Natural killer cell (primary cell): ENCODE measurements at places on chromosomes 4 and X.
A peak's percentile ranks its signal among the peaks of the same experiment; 100 is the strongest.

- H3K27ac ChIP-seq, result no peak overlapping the region
- no peaks in the 10 kb centered on the region for H3K4me1 ChIP-seq
- no peaks in the 10 kb centered on the region for H3K27me3 ChIP-seq
- no peak overlapping the region for H3K4me3 ChIP-seq
- H3K36me3 ChIP-seq, result no peaks in the 10 kb centered on the region
- no peak for DNase-seq
Measured at GRCh38 chr4:15894921-15895916, 43.3 kb downstream of the FGFBP1 start.

DNA sequence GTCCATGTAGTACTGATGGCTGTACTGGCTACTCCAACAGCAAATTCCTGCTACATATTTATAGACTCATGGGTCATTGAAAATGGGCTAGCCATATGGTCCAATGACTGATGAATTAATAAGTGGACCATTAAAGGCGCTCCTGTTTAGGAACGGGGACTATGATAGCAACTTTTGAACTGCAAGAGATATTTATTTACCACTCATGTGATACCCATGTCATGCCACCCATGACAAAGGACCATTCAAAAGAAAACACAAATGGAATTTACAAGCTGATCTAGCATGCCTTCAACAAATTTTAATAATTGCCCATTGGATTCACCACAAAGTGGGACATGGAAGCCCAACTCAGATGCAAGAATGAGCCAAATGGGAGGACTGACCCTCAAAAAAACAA, 240.0 kb upstream of the GALNTL6 start:
- no peak overlapping the region for H3K27ac ChIP-seq
- H3K4me3 ChIP-seq, result no peak overlapping the region
- DNase-seq, result no peak
- H3K27me3 ChIP-seq, result no peaks in the 10 kb centered on the region
- no peaks in the 10 kb centered on the region for H3K4me1 ChIP-seq

- H3K4me3 ChIP-seq, result no peak overlapping the region
- no peak overlapping the region for H3K27ac ChIP-seq
- no peaks in the 10 kb centered on the region for H3K27me3 ChIP-seq
- H3K36me3 ChIP-seq, result no peaks in the 10 kb centered on the region
- H3K4me1 ChIP-seq, result no peaks in the 10 kb centered on the region
Measured at GRCh38 chr4:69098470-69098869, 2.2 kb downstream of the UGT2B7 start.

DNA sequence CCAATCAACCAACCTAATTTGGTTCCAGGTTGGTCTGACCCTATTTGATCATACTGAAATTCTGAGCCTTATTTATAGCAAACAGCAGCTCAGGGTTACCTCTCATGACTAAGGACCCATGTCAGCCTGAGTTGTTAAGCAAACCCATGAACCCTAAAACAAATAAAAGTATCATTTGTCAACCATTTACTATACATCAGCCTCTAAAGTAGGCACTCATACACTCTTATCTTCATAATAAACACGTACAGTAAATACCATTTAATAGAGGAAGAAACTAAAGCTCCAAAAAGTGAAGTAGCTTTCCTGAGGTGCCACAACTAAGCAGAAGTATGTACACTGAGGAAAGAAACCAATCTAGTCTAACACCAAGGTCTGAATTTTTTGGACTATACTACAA, 25.2 kb downstream of the MANBA start:
- H3K4me3 ChIP-seq, result no peak overlapping the region
- no peak for DNase-seq

DNA sequence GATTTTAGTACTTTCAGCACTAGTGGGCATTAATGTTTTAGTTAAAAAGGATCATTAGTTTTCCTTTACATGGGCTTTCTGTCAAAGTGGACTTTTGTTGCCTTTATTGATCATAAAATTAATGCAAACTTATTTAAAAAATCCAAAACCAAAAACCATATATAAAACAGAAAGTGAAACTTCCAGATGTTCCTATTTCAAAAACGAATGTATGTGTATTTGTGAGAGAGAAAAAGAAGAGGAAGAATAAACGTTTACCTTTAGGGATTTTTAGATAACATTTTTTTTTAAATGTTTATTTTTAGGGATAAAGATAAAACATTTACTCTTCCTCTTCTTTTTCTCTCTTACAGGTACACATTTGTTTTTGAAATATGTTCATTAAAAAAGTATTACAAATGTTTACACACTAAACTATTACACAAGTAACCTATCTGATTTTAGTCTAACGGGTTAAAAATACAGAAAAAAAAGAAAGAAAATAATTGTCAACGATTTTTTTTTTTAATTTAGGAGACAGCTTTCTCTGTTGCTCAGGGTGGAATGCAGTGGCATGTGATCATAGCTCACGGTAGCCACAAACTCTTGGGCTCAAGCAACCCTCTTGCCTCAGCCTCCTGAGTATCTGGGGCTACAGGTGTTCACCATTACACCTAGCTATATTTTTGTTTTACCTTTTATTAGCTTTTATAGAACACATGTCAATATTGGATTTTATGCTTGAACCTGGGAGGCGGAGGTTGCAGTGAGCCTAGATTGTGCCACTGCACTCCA, 16.8 kb upstream of the COX18 start:
- DNase-seq, result peak; percentile 52
- H3K4me1 ChIP-seq, result peaks cover 8% of the 10 kb centered on the region
- peaks cover 23% of the 10 kb centered on the region for H3K36me3 ChIP-seq
- H3K27me3 ChIP-seq, result no peaks in the 10 kb centered on the region
- H3K27ac ChIP-seq, result peak overlapping the region; percentile 56

- H3K4me3 ChIP-seq, result no peak overlapping the region
- H3K36me3 ChIP-seq, result no peaks in the 10 kb centered on the region
- no peaks in the 10 kb centered on the region for H3K4me1 ChIP-seq
- H3K27me3 ChIP-seq, result no peaks in the 10 kb centered on the region
- no peak for DNase-seq
Measured at GRCh38 chr4:20095805-20096541, 155.7 kb upstream of the SLIT2 start.
